CD4-positive, alpha-beta T cell (primary cell): ENCODE measurements at places on chromosomes 11 and 22. TPM values are rescaled to one million over a fixed set of nuclear protein-coding genes. Genes with fewer than 3 reads are reported as not detected.

- peaks cover 49% of the 10 kb centered on the region for H3K36me3 ChIP-seq
- H3K27me3 ChIP-seq, result no peaks in the 10 kb centered on the region
- peak; percentile 96 for DNase-seq
- H3K4me3 ChIP-seq, result no peak overlapping the region
- peak overlapping the region; percentile 84 for H3K27ac ChIP-seq
- H3K4me1 ChIP-seq, result peaks cover 99% of the 10 kb centered on the region
Observed at GRCh38 chr22:36365020-36365411, 22.8 kb downstream of the MYH9 start.

DNA sequence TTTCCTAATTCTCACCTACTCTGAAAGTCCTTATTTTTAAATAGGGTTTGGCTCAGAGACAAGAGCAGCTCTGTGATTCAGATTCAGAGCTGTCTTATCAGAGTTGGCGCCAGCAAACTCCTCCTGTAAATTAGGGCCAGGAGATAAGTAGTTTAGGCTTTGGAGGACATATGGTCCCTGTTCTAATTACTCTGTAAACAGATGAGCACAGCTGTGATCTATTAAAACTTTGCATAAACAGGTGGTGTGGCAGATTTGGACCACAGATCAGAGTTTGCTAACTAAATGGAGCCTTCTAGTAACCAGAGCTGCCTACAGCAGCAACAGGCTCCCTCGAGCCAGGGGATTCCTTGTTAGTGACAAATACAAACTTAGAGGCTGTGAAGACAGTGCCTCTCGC is 27.9 kb downstream of the YPEL1 start:
- DNase-seq, result no peak
- no peaks in the 10 kb centered on the region for H3K4me1 ChIP-seq
- peaks cover 2% of the 10 kb centered on the region for H3K36me3 ChIP-seq
- H3K27me3 ChIP-seq, result no peaks in the 10 kb centered on the region
- no peak overlapping the region for H3K4me3 ChIP-seq

DNA sequence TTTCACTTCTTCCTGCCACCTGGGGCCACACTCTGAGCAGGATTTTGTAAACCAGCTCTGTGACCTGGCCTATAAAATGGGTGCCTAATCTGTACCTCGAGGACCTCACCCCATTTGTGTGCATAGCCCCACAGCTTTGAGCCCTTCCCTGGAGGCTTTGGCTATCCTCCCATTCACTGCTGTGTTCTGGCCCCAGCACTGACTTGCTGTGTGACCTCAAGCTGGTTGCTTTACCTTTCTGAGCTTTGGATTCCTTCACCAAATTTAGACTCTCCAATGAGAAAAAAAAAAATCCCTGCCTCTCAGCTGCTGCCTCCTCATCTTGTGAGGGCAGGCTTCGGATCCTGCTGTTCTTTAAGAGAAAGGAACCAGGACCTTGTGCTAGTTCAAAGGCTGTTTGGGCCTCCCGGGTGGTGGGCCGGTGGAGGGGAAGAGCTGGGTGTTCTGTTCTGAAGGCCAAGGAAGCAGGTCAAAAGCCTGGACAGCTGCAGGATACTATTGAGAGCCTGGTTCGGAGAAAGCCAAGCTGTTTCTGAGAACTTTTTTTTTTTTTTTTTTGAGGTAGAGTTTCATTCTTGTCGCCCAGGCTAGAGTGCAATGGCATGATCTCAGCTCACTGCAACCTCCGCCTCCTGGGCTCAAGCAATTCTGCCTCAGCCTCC is 1.1 kb upstream of the PYGM start:
- no peak overlapping the region for H3K4me3 ChIP-seq
- peak overlapping the region; percentile 34 for H3K27ac ChIP-seq
- no peaks in the 10 kb centered on the region for H3K27me3 ChIP-seq
- no peak for DNase-seq
- H3K36me3 ChIP-seq, result peaks cover 53% of the 10 kb centered on the region

DNA sequence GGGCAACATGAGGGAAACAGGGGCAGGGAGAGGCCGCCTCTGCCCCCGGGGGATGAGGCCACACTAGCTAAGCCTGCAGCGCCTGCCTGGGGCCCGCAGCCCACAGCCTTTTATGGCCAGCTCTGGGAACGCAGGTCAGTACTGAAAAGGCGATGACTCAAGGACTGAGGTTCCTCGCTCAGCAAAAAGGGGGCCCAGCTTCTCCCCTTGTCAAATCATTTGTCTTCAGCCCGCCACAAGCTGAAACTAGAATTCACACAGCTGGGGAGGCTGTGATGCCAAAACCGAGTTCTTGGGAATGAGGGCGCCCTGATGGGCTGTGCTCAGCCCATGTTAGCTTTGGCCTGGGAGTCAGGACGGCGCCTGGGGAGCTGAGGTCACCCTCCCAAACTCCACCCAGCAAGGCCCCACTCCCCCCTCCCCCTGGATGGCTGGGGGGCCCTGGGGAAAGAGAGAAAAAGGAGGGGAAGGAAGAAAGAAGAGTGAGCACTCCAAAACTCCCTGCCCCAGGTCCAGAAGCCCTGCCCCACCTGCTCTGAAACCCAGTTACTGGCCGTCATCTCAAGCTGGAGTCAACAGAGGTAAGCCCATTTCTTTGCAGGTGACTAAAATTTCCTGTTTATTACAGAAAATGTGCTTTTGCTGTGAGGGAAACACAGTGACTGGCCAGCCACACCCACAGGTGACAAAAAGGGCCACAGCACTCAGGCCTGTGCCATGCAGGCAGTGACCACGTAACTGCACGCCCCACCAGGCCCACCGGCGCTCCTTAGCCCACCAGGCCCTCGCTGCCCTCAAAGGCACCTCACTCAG is 13.7 kb downstream of the EHD1 start:
- peak overlapping the region; percentile 47 for H3K4me3 ChIP-seq
- peaks cover 100% of the 10 kb centered on the region for H3K4me1 ChIP-seq
- DNase-seq, result no peak

- no peak overlapping the region for H3K4me3 ChIP-seq
- peaks cover 30% of the 10 kb centered on the region for H3K36me3 ChIP-seq
Observed at GRCh38 chr11:73130181-73130580, 11.9 kb downstream of the FCHSD2 start.

DNA sequence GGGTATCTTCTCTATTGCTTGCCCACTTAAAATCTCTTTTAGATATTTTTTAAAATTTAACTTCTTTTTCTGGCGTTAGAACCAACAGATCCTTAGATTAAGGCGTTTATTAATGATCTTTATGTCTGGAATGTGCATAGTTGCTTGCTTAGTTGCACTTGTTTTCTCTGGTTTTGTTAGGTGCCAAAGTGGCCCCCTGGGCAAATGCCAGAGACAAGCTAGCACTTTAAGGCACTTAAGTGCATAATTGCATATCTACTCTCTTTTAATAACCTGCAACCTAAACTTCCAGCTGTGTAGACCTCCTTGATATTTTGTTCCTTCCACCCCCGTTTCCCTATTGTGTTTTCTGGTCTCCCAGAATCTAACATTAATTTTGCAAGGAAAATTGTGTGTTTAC is 3.3 kb downstream of the RBM4 start:
- peaks cover 83% of the 10 kb centered on the region for H3K4me1 ChIP-seq
- H3K27me3 ChIP-seq, result no peaks in the 10 kb centered on the region
- peak overlapping the region; percentile 82 for H3K4me3 ChIP-seq
- no peak overlapping the region for H3K27ac ChIP-seq
- DNase-seq, result no peak

DNA sequence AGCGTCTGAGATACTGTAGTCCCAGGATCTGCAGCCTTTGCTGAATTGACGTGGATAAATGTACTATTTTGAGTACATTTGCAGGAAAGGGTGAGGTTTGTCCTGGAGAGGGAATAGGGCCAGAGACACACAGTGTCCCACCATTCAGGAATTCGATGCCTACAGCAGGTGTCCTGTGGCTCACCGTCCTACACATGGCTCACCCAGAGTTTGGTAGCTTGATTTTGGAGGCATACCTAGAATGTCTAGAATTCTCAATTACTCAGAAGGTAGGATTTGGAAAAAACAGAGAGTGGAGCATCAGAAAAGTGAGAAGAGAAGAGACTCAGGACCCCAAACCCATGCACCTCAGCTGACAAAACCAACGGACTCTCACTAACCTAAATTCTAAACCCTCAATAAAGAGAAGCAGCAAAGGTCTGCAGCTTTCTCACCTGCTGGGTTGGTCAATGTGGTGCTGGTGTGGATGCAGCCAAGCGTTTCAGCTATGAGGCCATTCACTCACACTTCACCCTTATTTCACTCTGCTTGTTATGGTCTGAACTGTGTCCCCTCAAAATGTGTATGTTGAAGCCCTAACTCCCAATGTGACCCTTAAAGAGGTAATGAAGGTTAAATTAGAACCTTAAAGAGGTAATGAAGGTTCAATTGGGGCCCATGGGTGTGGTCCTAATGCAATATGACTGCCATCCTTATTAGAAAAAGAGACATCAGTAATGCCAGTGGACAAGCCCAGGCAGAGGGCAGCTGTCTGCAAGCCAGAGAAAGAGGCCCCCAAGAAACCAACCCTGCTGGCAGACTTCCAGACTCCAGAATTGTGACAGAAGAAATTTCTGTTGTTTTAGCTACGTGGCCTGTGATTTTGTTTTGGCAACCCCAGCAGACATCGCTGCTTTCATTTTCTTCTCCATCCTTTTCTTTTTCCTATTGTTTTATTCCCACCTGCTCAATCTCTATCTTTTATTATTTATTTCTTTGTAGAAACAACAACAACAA is 187.8 kb downstream of the SNX19 start:
- no peak overlapping the region for H3K27ac ChIP-seq

DNA sequence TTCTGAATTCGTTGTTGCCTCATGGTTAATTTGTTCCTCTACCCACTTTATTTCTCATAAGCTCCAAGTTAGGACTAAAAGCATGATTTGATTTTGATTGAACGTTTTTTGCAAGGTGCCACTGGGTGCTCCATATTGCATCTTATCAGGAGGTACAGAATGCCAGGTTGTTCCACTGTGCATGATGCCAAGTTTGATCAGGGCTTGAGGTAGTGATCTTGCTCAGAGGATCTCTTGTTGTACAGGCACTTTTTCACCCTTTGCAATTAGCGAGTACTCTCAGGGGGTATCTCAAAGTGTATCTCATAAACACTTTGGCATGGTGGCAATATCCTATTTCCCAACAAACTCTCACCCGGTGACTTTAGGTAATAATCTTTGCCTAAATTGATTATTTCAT is 4.0 kb downstream of the GRAP2 start:
- H3K4me1 ChIP-seq, result peaks cover 36% of the 10 kb centered on the region
- DNase-seq, result no peak
- H3K27ac ChIP-seq, result peak overlapping the region; percentile 80

- H3K27me3 ChIP-seq, result no peaks in the 10 kb centered on the region
- peak within 1 kb of the TSS; percentile 73 for H3K27ac ChIP-seq
- H3K4me3 ChIP-seq, result peak within 1 kb of the TSS; percentile 84
- no peaks in the 10 kb centered on the region for H3K36me3 ChIP-seq
- H3K4me1 ChIP-seq, result peaks cover 17% of the 10 kb centered on the region
Observed at GRCh38 chr22:23750714-23751440, at the start of gene ZNF70. TSS of gene ZNF70 (minus strand) at chr22:23751112. CDS start at chr22:23745140, 5,972 bp downstream.

DNA sequence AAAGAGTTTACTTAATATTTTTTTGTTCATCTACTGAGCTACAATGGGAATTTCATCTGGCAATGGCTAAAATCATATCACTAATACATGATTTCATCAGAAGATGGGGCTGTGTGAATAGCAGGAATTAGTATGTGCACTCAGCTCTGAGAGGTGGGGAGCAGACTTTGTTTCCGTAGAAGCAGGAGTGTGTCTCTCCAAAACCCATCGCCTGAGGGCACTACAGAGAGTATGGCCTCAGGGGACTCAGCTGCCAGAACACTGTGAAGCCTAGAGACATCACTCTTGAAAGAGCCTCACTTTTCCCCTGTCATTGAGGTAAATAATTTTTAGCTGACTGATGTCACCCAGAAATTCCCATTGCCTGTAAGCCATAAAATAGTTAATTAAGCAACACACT is 261.4 kb upstream of the ISX start:
- no peak overlapping the region for H3K27ac ChIP-seq
- no peak for DNase-seq
- no peaks in the 10 kb centered on the region for H3K36me3 ChIP-seq
- no peaks in the 10 kb centered on the region for H3K4me1 ChIP-seq
- H3K4me3 ChIP-seq, result no peak overlapping the region

DNA sequence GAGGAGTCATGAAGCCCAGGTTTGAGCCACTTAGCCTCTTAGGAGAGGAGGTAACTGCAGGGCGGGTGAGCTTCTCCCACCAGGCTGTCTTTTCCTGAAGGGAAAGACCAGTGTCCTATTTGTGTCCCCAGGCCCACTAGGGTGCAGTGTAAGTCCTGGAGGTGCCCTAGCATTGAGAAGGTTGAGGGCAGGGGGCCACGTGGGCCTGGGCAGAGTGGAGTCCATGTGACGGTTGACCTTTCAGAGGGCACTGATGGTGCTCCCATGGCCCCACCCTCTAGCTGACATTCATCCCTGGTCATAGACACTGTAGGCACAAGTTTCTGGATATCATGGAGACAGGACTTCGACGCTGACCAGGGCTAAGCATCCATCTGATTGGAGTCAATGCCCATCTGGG is 44.1 kb upstream of the TP53I11 start:
- H3K4me1 ChIP-seq, result no peaks in the 10 kb centered on the region
- DNase-seq, result no peak
- no peaks in the 10 kb centered on the region for H3K36me3 ChIP-seq

DNA sequence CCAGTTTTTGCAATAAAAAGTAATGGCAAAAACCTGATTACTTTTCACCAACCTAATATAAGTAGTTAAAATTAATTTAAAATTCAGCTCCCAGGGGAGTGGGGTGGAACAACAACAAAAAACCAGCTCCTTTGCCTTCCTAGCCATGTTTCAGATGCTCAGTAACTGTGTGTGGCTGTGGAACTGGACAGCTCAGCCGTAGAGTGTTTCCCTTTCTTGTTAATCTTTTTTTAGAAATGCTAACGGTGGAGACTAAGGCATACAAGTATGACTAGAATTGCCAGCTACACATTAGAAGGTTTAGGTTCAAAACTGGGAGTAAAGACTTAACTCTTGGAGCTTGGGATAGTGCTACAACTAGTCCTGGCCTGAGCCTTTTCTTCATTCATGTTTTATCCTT is 45.0 kb downstream of the PPP6R3 start:
- H3K27ac ChIP-seq, result no peak overlapping the region
- H3K4me1 ChIP-seq, result peaks cover 44% of the 10 kb centered on the region

DNA sequence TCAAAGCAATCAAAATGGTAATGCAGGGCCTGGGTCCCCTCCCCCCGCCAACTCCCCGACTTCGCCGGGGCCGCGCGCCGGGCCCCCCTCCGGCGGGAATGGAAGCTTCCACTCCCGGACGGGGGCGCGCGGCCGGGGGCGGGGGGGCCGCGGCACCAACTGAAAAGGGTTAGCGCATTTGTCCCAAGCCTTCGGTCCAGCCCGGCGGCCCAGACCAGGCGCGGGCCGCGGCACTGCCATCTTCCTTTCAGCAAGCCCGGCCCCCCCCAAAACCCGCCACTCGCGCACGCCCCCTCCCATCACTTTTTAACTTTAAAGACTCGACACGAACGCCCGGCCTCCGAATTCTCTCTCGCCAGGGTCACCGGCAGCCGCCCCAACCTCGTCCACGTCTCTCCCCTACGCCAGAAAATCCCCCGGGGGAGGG is 2.8 kb downstream of the PHF21B start:
- H3K27me3 ChIP-seq, result peaks cover 72% of the 10 kb centered on the region
- no peaks in the 10 kb centered on the region for H3K36me3 ChIP-seq
- no peak overlapping the region for H3K27ac ChIP-seq
- DNase-seq, result no peak
- no peak overlapping the region for H3K4me3 ChIP-seq
- H3K4me1 ChIP-seq, result peaks cover 24% of the 10 kb centered on the region

The KCNC1 gene
- total RNA-seq, result not detected

The LINC01488 gene
- not detected for total RNA-seq

The CCDC116 gene
- 0.14 TPM for total RNA-seq

The DGAT2 gene
- 0.25 TPM for total RNA-seq

The HPX gene
- total RNA-seq, result 0.52 TPM

The ZP1 gene
- 0.20 TPM for total RNA-seq

The GDPD4 gene
- not detected for total RNA-seq

The LIF gene
- 0.17 TPM for total RNA-seq
